ENCODE measurements at places on chromosomes 11 and 22. TPM values are rescaled to one million over a fixed set of nuclear protein-coding genes. Genes with fewer than 3 reads are reported as not detected.

GRCh38 chr22:47872761-47873535, 1110.5 kb downstream of the TBC1D22A start:
- no peak for DNase-seq

GRCh38 chr11:120365512-120365911, 29.3 kb downstream of the ARHGEF12 start:
- DNase-seq = no peak

GRCh38 chr22:23066200-23067022, 3.9 kb upstream of the GNAZ start:
- no peak for DNase-seq

GRCh38 chr11:101913656-101914055, 1.2 kb upstream of the CEP126 start:
- DNase-seq = no peak

- no peak for DNase-seq
These were observed 301.2 kb downstream of the CADM1 start for GRCh38 chr11:115202900-115203552.

- peak; percentile 81 for DNase-seq
These were observed 7.3 kb downstream of the USP47 start for GRCh38 chr11:11848891-11849746.

GRCh38 chr11:20342347-20343141, 21.0 kb upstream of the HTATIP2 start:
- DNase-seq = no peak

DNA sequence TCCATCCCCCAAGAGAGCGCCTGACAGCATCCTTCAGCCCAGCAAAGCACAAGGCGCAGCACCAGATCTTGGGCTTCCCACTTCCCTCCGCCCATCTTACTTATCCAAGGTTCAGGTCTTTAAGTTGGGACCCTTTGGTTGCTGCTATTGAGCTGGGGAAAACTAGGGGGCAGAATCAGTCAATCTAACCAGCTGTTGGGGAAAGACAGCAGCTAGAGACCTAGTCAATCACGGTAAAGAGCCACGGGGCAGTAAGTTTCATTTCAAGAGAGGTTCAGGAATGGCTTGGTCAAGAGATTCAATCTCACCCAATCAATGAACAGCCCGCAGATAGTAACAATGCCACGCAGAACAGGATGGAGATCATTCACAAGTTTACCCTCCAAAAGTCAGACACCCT, 1.7 kb downstream of the ABTB2 start:
- no peak for DNase-seq

DNA sequence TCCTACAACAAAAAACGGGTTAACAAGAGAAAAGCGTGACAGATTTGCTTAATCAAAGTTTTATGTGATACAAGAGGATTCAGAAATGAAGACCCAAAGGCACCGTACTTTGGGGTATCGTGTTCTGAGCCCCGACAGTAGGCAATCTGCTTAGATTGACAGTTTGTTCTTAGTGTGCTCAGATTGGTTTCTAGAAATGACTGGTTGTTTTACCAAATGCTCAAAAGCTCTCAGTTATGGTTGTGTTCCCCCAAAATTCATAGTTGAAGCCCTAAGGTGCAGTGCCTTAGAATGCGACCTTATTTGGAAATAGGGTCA, 102.7 kb downstream of the RASSF10 start:
- no peak for DNase-seq

DNA sequence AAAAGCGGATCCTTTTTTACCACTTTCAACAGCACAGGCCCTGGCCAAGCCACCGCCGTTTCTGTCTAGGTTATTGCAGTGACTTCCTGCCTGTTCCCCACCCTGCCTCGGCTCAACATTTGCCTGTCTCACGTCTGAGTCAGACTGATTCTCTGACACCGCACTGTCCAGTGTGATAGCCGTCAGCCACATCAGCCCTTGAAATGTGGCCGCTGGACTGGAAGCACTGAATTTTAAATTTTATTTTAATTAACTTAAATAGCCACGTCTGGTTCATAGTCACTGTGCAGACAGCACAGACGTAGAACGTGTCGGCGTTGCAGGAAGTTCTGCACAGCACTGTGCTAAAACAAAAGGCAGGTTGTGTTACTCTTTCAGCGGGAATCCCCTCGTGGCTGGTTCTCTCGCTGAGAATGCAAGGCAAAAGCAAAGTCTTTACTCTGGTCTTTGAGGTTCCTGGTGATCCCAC, 56.3 kb upstream of the ADSL start:
- DNase-seq = peak; percentile 83

DNA sequence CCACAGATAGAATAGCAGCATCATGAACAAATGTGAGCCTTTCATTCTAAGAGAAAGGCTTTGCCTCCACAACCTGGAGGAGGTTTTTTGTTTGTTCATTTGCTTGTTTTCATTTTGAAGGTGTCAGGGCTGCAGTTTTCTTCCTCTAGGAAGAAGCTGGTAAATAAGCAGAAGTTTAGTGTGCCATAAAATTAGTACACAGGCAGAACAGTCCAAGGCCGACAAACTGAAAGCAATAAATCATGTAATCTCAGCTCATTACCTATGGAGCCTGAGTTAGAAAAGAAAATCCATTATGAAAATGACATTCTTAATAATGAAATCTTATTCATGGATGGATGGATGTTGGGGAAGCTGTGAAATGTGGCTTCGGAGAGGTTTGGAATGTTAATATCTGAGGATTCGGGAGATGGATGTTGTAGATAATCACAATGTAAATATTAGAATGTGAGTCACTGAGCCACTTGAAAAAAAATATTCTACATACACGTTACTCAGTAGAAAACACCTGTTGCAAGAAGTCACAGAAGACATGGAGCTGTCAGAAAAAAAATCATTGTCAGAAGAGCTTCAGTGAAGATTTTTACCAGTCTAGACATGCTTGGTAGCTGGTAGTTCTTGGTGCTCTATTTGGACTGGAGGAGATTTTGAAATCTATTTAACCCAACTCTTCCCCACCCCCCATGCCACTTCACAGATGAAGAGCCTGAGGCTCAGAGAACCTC, 15.0 kb upstream of the ZDHHC13 start:
- DNase-seq = no peak

GRCh38 chr11:85475660-85476517, 151.3 kb downstream of the DLG2 start:
- no peak for DNase-seq

DNA sequence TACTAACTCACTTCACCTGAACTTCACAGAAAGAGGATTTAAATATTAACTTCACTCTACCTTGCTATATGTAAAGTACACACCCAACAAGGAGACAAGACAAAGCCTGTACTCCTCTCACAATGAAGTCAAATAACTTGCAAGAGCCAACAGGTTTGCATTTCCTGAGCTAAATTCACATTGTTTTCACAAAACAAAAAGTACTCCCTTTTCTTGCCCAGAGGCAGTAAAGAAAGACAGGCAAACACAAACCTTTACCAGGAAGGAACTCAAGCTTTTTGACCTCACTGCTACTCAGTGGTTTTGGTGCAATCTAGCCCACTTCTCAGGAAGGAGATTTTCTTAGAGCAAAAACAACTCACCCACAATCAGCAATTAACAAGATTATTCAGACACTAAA, 15.7 kb downstream of the USP28 start:
- no peak for DNase-seq

GRCh38 chr22:38947321-38948140, 9.9 kb upstream of the APOBEC3A start:
- peak; percentile 69 for DNase-seq

- DNase-seq = peak; percentile 81
These were observed 3.4 kb upstream of the SCUBE1 start for GRCh38 chr22:43346521-43346929.

DNA sequence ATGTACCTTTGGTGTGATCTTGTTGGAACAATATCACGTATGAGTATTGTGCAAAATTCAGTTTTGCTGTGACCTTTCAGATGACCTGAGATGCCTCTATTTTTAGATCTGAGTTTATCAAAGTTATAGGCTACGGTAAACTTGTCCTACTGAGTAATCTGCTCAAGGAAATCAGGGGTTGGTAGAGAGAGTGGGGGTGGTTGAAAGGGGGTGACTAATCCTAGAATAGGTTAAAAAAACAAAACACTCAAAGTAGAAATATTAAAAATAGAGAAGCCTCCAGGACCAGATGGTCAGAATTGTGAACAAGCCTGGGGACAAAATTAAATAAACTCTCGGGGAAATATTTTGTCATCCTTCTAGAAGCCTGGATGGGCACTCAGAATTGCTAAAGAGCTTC, 59.9 kb upstream of the C11orf87 start:
- no peak for DNase-seq

GRCh38 chr11:111935317-111936039, 1.7 kb upstream of the DIXDC1 start:
- DNase-seq = no peak

- DNase-seq = no peak
These were observed 88.6 kb upstream of the RCN1 start for GRCh38 chr11:32002311-32002710.

GRCh38 chr11:125171974-125172373, 7.4 kb downstream of the PKNOX2 start:
- no peak for DNase-seq

DNA sequence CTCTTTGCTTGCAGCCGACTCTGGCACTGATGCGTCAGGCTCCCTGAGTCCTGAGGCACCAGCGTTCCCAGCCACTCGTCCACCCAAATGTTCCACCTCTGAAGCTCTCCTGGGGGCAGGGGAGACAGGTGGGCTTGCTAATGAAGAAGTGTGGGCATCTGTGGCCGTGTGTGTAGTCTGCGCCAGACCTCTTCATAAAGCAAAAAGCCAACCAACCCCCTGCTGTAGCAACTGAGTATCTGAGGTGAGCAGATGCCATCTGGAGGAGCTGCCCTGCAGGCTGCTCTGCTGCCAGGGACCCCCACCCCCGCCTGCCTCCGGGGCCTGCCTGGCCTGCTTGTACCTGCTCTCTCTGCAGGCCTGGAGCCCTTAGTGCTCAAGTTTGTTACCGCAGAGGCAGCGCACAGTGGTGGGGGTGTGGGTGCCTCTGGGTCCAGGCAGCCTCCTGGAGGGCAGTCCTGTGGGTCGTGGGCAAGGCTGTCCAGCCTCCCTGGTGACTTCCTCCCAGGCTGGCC, 272.5 kb downstream of the TBC1D22A start:
- DNase-seq = no peak

- no peak for DNase-seq
These were observed 71.5 kb downstream of the FCHSD2 start for GRCh38 chr11:73070653-73071052.

GRCh38 chr11:35076201-35077100, 62.5 kb upstream of the CD44 start:
- no peak for DNase-seq

JAM3 gene
- 17.5 TPM for total RNA-seq

SH3BP1 gene
- 98.2 TPM for total RNA-seq

C11orf86 gene
- total RNA-seq = not detected

SYNGR1 gene
- total RNA-seq = 0.89 TPM

GGTLC2 gene
- total RNA-seq = not detected

CDKN1C gene
- total RNA-seq = 0.21 TPM

RNASEH2C gene
- 96.8 TPM for total RNA-seq

TNKS1BP1 gene
- 21.6 TPM for total RNA-seq

Data from activated CD4-positive, alpha-beta T cell treated with anti-CD3 and anti-CD28 coated beads for 36 hours (primary cell).